ENCODE measurements at places on chromosomes 6 and 20.

DNA sequence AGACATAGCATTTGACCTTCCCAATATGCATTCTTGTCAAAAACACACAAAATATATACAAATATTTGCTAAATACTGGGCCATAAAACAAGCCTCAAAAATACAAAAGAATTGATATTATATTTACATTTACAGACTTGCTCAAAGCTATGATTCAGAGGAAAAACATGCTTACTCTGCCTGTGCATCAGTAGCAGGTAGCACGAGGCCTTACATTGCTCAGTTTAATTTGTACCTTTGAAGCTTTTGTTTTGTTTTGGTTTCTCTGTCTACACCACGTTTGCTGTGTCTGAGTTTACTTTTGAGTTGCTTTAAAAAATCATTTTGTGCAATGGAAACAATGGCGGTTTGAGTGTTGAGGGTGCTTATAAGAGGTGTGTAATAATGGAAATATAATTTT is 99.3 kb downstream of the PHF3 start:
- DNase-seq: no peak

DNA sequence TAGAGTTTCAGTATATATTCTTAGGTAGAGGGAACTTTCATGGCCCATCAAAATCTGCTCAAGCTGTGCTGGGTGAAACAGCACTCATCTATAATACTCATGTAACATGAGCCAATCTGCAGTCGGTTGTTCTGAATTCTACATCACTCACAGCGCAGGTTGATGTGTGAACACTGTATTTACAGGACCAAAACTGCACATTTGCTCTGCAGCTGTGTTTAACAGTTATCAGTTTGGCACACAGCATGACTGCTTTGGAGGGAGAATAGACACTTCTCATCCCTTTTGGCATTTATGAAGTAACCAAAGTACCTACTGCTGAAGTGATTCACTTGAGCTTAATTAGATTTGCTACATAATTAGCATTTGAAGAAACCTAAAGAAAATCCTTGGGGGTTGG is 225.1 kb downstream of the BCKDHB start:
- no peak for DNase-seq

DNA sequence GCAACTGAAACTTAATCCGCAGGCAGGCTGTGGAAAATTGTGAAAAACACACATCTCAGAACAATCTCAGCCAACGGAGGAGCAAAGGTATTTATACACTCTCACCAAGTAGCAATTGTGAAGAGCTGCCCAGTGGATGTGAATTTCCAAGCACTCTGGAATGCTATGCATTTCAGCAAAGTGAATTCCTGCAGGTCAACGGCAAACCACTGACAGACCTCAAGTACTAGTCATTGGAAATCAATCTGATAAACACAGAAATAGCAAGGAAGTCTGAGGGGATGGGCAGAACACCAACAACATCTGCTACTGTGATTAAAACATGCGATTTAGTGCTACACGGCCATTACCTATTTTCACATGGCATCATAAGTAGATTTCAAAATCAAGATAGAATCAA is 429.1 kb downstream of the HTR1B start:
- no peak for DNase-seq

DNA sequence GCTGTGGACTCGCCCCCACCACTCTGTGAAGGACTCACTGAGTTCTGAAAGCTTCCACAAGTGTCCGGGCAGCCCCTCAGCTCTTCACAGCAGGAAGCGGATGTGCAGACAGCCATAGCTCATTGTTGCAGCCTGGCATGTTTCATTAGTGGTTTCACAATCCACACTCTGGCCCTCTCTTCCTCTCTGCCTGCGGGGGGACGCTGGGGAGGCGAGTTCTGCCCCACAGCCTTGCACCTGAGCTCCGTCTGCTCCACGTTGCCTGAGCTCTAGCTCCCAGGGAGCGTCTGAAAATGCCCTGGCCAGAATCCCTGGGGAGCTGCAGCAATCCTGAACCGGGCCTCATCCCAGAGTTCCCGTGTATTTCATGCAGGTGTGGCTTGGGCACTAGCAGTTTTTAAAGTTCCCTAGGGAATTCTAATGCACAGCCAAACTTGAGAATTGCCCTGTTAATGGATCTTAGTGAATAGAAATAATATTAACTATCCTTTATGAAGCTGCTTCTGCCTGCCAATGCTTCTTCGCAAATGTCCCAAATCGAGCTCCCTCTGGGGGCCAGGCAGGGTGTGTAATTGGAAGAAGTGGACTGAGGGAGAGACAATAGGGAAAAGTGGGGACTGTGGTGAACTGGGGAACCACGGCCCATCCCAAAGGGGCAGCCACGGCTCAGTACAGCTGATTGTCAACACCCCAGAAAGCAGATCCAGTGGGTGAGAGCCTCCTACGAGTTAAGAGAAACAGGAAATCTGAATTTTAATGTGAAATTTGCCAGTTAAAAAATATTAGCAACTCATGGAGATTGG is 51.5 kb downstream of the CTCFL start:
- DNase-seq: peak; percentile 57

- no peak for DNase-seq
Observed at GRCh38 chr6:132998418-132998817, 184.0 kb downstream of the RPS12 start.

- DNase-seq: no peak
Observed at GRCh38 chr6:37141281-37142049, 28.5 kb upstream of the PIM1 start.

DNA sequence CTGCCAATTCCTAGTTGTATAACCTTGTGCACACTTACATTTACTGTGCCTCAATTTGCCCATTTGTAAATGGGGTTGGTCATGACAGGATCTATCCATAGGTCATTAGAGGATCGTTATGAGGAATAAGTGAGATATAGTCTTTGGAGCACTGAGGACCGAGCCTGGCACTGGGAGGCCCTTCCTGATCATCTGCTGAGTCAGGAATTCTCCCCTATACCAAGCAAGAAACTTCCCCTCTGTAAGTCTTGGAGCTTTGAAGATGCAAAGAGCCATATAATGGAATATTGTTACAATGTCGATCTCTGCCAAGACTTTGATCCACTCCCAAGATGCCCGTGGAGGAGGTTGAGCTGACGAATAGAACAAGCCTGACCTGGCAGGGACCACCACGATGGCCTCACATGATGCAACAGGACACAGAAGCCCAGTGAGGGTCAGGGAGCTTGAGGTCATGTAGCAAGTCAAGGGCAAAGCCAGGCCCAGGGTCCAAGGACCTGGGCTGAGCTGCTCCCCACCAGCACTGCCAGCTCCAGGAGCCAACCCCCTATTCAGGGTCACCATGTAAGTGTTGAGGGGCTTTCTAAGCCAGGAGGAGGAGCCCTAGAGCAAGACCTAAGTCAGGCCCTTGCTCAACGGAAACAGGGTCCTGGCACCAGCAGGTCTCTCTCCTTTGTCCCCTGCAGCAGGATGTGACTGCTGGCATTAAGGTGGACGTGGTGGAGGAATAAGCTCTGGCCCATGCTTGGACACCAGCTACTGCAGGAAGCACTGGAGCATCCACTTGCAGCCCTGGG is 16.7 kb downstream of the PDRG1 start:
- no peak for DNase-seq

DNA sequence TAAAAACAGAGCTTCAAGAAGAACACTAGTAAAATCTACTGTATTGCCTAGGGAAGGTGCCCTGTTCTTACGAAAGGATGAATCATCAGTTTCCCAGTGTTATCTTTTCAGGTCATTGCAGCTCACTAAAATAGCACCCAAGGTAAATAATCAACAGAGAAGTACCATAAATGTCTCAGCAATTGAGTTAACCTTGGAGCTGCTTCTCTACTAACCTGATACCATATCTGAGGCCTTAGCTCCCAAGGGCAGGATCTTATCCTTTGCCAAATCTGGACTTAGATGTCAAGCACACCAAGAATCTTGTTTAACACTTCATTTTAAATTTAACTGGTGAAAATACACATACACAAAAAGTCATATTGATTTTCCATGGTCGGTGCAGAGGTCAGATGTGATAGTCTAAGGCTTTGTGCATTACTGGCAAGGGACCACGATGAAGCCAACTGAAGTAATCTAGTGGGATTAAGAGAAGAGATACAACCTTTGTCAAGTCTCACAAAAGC is 81.5 kb downstream of the EDN1 start:
- no peak for DNase-seq

- DNase-seq: no peak
Observed at GRCh38 chr6:43891072-43891870, 121.3 kb downstream of the VEGFA start.

DNA sequence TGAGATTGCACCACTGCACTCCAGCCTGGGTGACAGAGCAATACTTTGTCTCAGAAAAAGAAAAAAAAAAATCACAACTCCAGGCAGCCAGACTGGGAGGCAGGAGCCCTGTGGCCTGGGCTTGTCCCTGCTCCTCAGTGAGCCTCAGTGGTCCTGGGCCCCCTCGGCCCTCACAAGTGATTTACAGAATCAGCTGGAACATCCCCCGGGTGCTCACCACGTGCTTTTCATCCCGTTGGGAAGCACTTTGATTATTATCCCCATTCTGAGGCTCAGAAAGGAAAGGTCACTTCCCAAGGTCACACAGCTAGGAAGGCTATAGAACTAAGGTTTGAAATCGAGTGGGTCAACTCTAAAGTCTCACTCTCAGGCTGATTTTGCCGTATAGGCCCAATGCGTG is 43.1 kb upstream of the TLDC2 start:
- DNase-seq: no peak

GRCh38 chr6:52515219-52515960 is 61.5 kb downstream of the TRAM2 start:
- no peak for DNase-seq

GRCh38 chr20:38866265-38867061 is 59.8 kb upstream of the FAM83D start:
- DNase-seq: no peak

DNA sequence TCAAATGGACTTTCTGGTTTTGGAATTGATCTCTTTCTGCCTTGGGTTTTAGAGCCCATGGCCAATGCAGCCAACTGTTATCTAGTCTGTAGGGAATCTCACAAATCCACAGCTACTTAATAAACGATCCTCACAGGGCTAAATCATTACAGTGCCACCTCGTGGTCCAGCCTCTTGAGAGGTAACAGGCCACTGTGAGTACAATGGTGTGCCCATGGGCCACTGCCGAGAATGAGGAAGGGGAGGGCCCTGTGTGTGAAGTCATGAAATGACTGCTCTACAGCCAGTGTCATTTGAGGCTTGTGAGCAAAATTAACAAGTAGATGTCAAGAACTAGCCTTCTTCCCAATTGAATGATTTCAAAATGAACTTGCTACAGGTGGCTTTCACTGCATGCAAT is 54.3 kb upstream of the GMPR start:
- DNase-seq: no peak

DNA sequence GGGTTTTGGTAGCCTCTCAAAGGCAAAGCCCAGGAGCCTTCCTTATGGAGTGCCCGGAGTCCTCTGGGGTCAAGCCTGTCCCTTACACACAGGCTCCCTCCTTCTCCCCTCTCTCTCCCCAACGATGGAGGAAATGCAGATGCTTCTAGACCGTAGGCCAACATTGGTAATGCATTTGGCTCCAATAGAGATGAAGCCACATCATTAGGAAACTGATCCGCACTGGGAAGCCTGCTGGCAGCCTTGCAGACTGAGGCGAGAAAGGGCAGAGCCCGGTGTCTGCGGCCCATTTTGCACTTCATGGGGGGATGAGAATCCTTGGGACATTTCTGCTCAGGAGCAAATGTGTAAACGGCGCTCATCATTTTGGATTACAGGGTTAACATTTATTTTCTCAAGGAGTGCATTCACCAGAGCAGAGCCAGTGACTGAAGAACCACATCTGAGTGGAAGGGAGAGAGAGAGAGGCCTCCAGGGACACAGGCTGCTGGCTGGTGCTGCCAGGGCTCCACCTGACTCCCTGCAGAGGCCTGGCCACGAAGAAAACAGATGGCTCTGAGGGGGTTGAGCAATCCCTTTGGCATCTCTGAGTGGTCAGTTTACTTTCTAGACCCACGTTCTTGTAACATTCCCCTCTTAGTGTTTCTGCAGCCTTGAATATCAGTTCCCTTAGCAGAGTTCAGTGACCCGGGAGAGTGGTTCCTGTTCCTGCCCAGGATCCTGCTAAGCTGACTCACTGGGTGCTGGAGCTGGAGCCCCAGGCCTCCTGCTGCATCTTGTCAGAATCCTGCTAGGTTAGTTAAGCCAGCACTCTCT is 4.4 kb upstream of the CST3 start:
- DNase-seq: no peak

- no peak for DNase-seq
Observed at GRCh38 chr6:111124406-111124805, 37.1 kb downstream of the SLC16A10 start.

DNA sequence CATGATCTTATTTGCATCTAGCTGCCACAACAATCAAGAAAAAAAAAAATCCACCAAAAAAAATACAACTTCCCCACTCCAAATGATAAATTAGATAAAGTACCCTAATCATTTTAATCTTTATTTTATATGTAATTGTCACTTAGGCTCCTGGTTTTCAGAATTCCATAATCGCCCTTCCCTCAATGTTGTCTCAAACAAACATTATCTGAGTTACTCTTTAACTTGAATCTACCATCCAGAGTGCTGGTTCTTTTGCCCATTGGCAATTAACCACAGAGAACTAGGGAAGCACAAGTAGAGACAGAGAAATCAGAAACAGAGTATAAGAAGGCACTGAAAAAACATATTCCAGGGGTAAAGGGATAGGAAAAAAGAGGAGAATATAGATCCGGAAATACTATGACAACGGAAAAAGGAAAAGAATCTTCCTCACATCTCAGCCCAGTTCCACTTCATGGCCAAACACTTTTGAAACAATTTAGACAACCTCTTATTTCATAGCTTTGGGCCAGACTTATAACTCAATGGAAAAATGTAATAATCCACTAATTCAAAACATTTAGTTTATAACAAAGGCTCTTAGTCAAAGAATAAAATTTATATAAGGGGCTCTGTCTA is 861 bp upstream of the NHSL1 start:
- DNase-seq: no peak

DNA sequence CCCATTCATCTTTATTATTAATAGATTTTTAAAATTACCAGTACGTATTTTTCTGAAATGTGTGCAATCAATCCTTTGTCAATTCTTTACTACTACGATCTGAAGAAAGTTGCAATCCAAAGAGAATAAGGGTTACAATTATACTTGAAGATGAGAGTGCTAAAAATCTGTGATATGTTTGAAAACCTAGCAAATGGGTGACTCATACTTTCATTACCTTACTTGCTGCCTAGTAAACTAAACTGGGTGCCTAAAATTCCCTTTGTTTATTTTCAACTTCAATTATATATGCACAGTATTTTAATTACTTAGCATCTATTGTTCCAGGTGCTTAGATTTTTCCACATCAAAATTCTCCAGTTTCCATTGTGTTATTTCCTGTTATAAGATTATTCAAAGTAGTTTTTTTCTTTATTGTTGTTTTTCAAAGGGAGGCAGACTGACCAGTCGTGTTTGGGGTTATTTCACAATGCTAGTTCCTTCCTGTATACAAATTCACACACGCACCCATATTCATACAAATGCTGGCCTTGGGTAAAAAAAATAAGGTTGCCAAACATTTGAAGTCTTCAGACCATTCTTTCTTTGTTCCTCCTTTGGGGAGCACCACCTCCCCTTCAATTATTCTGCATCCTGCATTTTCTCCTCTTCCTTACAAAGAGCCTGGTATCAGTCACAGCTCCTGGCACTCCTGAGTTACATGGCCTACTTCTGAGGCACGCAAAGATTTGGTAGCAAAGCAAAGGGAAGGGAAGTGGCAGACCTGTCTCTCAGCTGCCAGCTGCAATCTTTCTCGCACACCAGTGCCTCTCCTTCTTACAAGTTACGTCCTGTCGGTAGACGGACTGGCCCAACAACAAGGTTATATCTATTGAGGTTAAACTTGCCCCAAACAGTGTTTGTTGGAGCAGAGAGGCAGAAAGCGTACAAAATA is 16.2 kb upstream of the FAM135A start:
- DNase-seq: no peak

- no peak for DNase-seq
Observed at GRCh38 chr6:25175196-25175595, 104.0 kb upstream of the CARMIL1 start.

Data from stimulated activated naive CD8-positive, alpha-beta T cell treated with anti-CD3 and anti-CD28 coated beads, Interleukin-15, amount 100 ng/mL, for 72 hours (primary cell).